Left hindlimb (tissue), 1 donor: ENCODE measurements at places on chromosomes 6 and 20.

DNA sequence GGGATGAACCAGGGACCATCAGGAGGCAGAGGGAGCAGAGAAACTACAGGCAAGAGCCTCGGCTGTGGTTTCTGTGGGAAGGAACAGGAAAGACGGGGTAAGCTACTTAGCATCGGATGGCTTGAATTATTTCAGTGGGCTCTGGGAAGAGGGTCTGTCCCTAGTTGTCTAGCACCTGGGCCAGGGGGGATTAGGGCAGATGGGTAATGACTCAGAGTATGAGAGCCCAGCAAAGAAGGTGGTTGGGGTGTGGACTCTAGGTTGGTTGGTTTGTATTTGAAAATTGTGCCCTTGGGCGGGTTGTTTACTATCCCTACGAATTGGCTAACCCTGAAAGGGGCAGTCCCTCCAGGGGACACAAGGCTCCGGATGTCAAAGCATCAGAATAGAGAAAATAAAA, 148.5 kb upstream of the TAB2 start:
- DNase-seq, result no peak

- no peak for DNase-seq
These were observed 70.0 kb upstream of the AHI1 start for GRCh38 chr6:135567375-135568083.

DNA sequence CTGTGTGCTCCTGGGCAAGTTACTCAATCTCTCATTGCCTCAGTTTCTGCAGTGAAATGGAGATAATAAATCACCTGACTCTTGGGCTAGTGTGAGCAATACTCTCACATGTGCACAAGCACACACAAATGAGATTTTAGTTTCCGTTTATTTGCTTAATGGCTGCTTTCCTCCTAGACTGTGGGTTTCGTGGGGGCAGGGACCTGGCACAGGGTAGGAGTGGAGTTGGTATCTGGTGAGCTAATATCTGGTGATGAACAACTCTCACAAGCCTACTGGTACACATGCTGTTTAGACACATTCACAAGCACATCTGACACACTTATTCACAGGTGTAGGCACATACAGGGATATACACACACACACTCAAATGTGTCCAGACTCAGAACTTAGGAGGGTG, 73.8 kb downstream of the TOX2 start:
- DNase-seq, result no peak

GRCh38 chr6:91013511-91013910, 426.6 kb upstream of the MAP3K7 start:
- no peak for DNase-seq

DNA sequence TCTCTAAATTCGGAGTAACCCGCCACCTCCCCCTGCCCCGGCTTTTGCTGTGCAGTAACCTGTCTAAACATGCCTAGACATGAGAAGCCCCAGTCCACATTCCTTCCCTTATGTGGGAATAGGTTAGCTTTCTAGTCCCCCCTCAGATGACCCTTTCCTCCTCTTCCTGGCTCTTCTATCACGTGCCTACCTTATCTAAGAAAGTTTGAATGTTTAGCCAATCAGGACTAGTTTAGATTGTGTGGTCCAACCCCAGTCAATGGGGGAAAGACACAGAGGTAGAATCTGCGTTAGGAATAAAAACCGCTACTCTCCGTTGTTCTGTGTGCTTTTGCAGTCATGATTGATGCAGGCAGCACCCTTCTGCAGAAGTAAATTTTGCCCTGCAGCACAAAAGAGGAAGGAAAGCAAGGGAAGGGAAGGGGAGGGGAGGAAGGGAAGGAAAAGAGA, 69.0 kb upstream of the CD93 start:
- no peak for DNase-seq

GRCh38 chr6:136323431-136324112, 33.9 kb upstream of the BCLAF1 start:
- DNase-seq, result peak; percentile 67

GRCh38 chr20:1185316-1185741, 548 bp upstream of the TMEM74B start:
- DNase-seq, result no peak
